ENCODE measurements at places on chromosomes 6 and 20.

DNA sequence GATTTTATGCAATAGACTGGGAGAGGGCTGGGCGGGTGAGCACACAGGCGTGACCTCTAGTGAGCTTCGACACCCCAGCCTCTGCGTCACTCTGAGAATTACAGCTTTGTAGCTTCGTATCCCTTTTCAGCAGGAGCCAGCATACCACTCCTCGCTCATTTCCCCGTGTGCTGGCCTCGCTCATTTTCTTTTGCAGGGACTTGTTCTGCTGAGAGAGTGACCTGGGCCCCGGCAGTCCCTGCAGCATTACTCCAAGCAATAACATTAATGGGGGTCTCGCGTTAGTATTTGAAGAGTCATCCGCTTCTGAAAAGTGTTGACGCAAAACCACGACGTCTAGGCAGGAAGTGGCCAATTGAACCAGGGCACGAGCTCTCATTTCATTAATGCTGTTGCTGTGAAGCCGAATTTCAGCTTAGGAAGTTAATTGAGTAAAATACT lies 193.7 kb downstream of the QKI start:
- no peak for DNase-seq

DNA sequence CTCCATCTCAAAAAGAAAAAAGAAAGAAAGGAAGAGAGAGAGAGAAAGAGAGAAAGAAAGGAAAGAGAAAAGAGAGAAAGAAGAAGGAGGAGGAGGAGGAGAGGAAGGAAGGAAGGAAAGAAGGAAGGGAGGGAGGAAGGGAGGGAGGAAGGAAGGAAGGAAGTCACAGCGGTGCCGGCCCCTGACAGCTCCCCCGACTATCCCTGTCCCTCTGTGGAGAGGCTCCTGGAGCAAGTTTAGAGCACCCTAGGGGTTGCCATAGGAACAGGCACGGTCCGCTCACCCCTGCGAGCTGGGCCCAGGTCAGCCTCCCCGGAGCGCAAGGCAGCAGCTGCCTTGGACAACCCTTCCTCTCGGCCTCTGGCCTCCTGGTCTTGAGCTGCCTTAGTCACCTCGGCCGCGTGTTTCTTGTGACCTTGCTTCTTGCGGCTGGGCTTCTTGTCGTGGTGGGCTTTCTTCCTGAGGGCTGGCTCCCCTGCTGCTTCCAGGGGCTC lies 6.8 kb downstream of the BNIP5 start:
- DNase-seq, result no peak

GRCh38 chr6:82078286-82078908 lies 169.1 kb downstream of the IBTK start:
- DNase-seq, result no peak

GRCh38 chr20:47093320-47093966 lies 198.8 kb downstream of the EYA2 start:
- no peak for DNase-seq

- DNase-seq, result no peak
These were observed 96.0 kb upstream of the CNKSR3 start for GRCh38 chr6:154606457-154606856.

Measured in NCI-H187 (cell line).